GM23338 (cell line): ENCODE measurements at places on chromosomes 13 and 19. TPM values are rescaled to one million over a fixed set of nuclear protein-coding genes. Genes with fewer than 3 reads are reported as not detected.

- H3K36me3 ChIP-seq: peaks cover 31% of the 10 kb centered on the region; the same call in 1 of the 2 replicates
- peak; percentile 96 for DNase-seq
- no peaks in the 10 kb centered on the region for H3K27me3 ChIP-seq
- no peaks in the 10 kb centered on the region for H3K4me1 ChIP-seq
- H3K4me3 ChIP-seq: no peak overlapping the region
These were observed 5.3 kb downstream of the DHPS start for GRCh38 chr19:12676384-12676792.

Gene HTR2A
- not detected in 2 replicates for total RNA-seq

Gene KASH5
- not detected in 2 replicates for total RNA-seq

DNA sequence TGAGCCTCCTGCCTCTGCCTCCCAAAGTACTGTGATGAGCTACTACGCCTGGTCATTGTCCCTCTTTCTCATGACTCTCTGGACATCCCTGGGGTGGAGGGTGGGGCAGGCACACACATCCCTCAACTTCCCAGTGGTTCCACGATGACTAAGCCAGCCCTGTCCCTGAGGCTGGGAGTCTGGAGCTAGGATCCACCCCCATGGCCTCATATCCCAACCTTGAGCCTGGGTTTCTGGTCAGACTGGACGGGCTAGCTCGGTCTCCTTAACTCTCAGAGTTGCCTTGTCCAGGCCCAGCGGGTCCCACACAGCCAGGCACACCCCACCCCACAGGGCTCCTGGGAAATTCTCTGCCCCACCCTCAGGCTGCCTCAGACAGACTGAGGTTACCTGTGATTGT lies 19.6 kb downstream of the IER2 start:
- peaks cover 45% of the 10 kb centered on the region for H3K4me1 ChIP-seq
- H3K27ac ChIP-seq: no peak overlapping the region
- H3K36me3 ChIP-seq: no peaks in the 10 kb centered on the region

Gene FCER2
- not detected in 2 replicates for total RNA-seq

DNA sequence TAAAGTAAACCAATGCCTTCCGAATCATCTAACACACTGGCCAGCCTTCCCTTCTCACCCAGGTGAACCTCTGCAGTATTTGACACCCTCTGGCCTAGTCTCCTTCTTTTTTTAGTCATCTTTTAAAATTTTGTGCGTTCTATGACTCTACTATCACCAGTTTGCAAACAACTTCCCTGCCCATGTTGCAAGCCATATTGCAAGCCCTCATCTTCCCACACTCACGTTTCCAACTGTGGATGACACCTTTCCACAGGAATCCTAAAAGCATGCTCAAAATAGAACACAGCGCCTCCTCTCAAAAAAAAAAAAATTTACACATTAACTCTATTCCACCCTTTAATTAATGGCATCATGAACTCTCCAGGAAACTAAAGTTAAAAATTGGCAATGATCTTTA lies 440.1 kb downstream of the EFNB2 start:
- H3K4me1 ChIP-seq: peaks cover 32% of the 10 kb centered on the region
- DNase-seq: no peak
- no peaks in the 10 kb centered on the region for H3K36me3 ChIP-seq
- H3K4me3 ChIP-seq: no peak overlapping the region
- H3K27ac ChIP-seq: no peak overlapping the region
